Breast epithelium (tissue), 4 donors: ENCODE measurements at places on chromosomes 16 and 17. TPM values are rescaled to one million over a fixed set of nuclear protein-coding genes. Genes with fewer than 3 reads are reported as not detected.
A peak's percentile ranks its signal among the peaks of the same experiment; 100 is the strongest.

DNA sequence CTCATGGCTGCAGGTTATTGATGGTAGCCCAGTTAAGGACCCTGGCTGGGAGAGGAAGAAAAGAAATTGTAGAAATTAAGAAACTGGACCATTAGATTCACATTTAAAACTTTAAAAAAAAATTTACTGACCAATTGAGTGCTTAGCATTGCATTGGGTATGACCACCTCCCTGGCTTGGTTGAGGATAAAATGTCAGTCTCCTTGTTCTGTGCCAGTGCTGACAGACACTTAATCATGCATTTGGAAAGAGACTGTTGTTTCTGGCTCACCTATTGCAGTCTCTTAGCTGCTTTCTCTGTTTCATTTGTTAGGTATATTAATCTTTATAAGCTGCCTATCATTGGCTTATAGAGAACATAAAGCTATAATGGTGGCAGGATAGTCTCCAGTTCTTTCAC lies 1.7 kb downstream of the MYH1 start:
- no peaks in the 10 kb centered on the region for H3K4me1 ChIP-seq
- no peak overlapping the region for H3K4me3 ChIP-seq
- no peak for DNase-seq
- no peaks in the 10 kb centered on the region for H3K36me3 ChIP-seq
- H3K27me3 ChIP-seq = no peaks in the 10 kb centered on the region

- H3K4me1 ChIP-seq = no peaks in the 10 kb centered on the region
- H3K4me3 ChIP-seq = no peak overlapping the region
- H3K27me3 ChIP-seq = no peaks in the 10 kb centered on the region
- no peak for DNase-seq
- H3K27ac ChIP-seq = no peak overlapping the region
Observed at GRCh38 chr17:28204751-28205150, 114.2 kb upstream of the TMEM97 start.

- H3K4me3 ChIP-seq = no peak overlapping the region
- H3K36me3 ChIP-seq = no peaks in the 10 kb centered on the region
- no peak for DNase-seq
- H3K4me1 ChIP-seq = peaks cover 7% of the 10 kb centered on the region
- no peak overlapping the region for H3K27ac ChIP-seq
- H3K27me3 ChIP-seq = no peaks in the 10 kb centered on the region
Observed at GRCh38 chr17:45789874-45790273, 5.8 kb downstream of the CRHR1 start.

DNA sequence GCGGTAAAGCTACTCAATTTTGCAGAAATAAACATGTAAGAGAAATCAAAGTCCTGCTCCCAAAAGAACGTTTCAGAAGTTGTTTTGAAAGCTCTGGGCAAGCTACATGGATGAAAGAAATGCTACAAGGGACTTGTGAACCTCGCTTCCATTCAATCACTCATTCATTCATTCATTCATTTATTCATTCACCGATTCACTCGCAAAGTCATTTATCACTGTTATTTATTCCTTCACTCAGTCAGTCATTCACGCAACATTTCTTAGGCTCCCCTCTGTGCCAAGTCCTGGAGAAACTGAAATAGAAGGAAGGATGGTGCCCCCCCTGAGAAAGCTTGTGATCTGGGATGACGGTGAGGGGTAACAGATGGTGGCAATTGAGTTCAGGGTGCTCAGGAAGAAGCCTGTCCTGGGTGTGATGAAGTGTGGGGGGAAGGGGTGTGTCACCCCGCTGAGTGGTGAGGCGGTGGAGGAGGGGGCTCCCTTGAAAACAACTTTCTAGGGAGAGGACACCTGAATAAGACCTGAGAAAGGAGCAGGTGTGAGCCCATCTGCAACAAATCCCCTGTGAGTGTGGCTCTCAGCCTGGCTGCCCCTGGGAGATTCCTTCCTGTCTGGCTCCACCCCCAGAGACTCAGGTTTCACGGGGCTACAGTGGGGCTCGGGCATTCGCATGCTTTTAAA lies 36.3 kb upstream of the PRSS54 start:
- no peak for DNase-seq
- H3K27me3 ChIP-seq = no peaks in the 10 kb centered on the region
- no peak overlapping the region for H3K27ac ChIP-seq

DNA sequence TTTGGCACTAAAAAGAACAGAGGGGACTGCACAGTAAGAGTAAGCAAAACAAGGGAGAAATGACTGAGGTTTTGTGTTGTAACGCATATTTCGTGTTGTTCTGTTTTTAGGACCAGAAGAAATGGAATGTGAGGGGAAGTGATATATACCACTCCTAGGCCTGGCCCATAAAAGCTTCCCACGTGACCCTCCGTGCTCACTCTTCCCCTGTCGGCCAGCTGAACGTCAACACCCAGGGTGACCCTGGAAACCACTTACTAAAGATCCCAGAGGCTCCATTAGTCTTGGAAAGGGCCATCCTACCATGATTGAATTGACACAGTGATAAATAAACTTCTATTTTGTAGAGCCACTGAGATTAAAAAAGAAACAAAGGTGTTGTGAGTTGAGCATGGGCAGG lies 79.8 kb downstream of the HELZ start:
- DNase-seq = no peak
- no peaks in the 10 kb centered on the region for H3K27me3 ChIP-seq
- H3K4me1 ChIP-seq = no peaks in the 10 kb centered on the region

DNA sequence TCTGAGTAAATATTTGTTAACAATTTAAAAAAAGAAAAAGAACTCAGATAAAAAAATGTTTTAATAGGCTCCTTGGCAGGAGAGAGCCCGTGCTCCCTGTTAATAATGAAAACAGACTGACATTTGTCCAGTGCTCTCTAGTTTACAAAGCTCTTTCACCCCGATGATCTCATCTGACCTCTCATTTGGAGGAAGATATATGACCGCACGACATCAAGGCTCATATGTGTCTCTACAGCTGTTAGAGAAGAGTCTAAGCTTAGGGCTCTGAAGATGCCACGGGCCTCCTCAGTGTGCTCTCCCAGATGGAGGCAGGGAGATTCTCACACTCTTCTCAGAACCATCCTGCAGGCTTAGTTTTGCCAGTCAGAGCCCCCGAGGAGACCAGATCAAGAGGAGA lies 280.8 kb upstream of the IRX5 start:
- H3K27me3 ChIP-seq = no peaks in the 10 kb centered on the region
- H3K36me3 ChIP-seq = no peaks in the 10 kb centered on the region
- H3K27ac ChIP-seq = peak overlapping the region; percentile 90
- no peak overlapping the region for H3K4me3 ChIP-seq

DNA sequence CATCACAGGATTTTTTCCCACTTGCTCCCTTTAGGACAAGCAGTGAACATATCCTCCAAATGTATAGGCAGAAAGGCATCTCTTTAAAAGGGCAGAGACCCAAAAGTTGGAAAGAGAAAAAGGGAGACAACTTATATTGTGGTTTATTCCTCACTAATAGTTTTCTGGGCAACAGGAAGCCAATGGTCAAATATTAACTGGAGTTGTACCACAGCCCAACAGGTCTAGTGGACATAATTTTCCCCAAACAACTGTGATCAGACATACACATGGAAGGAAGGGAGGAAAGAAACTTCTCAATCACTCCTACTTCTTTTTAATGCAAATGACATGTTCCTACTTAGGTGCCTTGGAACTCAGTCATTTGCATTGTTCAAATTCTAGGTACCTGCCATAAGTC lies 78.4 kb downstream of the SOX9 start:
- no peaks in the 10 kb centered on the region for H3K36me3 ChIP-seq
- no peaks in the 10 kb centered on the region for H3K27me3 ChIP-seq
- no peaks in the 10 kb centered on the region for H3K4me1 ChIP-seq
- no peak overlapping the region for H3K4me3 ChIP-seq

GRCh38 chr17:76996741-76997694 lies 128.8 kb downstream of the MGAT5B start:
- H3K4me3 ChIP-seq = no peak overlapping the region
- H3K27me3 ChIP-seq = no peaks in the 10 kb centered on the region
- DNase-seq = peak; percentile 28
- no peak overlapping the region for H3K27ac ChIP-seq

- peaks cover 5% of the 10 kb centered on the region for H3K4me1 ChIP-seq
- no peak for DNase-seq
- H3K27ac ChIP-seq = peak overlapping the region; percentile 6
- H3K27me3 ChIP-seq = no peaks in the 10 kb centered on the region
- no peaks in the 10 kb centered on the region for H3K36me3 ChIP-seq
Observed at GRCh38 chr17:67995570-67996263, 552 bp downstream of the C17orf58 start.

DNA sequence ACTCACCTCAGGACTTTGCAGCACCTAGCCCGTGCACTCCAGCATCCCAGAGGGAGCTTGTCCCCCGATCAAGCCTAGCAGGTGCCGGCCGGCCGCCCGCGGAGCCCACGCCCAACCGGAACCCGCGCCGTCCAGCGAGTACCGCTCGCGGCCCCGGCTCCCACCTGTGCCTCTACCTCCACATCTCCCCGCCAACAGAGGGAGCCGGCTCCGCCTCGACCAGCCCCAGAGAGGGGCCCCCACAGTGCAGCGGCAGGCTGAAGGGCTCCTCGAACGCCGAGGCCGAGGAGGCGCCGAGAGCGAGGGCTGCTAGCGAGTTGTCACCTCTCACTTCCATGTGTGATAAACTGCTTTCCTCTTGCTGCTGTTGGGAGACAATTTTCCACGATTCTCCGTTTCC lies 41.1 kb upstream of the DHRS7B start:
- no peak for DNase-seq
- no peak overlapping the region for H3K27ac ChIP-seq
- H3K27me3 ChIP-seq = no peaks in the 10 kb centered on the region
- H3K4me3 ChIP-seq = no peak overlapping the region
- no peaks in the 10 kb centered on the region for H3K4me1 ChIP-seq

The SLC13A2 gene
- 4.0 TPM for total RNA-seq

The CES5A gene
- total RNA-seq = not detected

The CCL2 gene
- 26.5 TPM for total RNA-seq
